CD4-positive, CD25-positive, alpha-beta regulatory T cell (primary cell): ENCODE measurements at places on chromosomes 5 and 9. TPM values are rescaled to one million over a fixed set of nuclear protein-coding genes. Genes with fewer than 3 reads are reported as not detected.

- no peak overlapping the region for H3K4me3 ChIP-seq
- no peak for DNase-seq
- H3K27me3 ChIP-seq: peaks cover 2% of the 10 kb centered on the region
- no peaks in the 10 kb centered on the region for H3K36me3 ChIP-seq
- no peaks in the 10 kb centered on the region for H3K4me1 ChIP-seq
These were observed 19.0 kb downstream of the DAB2IP start for GRCh38 chr9:121670431-121670830.

DNA sequence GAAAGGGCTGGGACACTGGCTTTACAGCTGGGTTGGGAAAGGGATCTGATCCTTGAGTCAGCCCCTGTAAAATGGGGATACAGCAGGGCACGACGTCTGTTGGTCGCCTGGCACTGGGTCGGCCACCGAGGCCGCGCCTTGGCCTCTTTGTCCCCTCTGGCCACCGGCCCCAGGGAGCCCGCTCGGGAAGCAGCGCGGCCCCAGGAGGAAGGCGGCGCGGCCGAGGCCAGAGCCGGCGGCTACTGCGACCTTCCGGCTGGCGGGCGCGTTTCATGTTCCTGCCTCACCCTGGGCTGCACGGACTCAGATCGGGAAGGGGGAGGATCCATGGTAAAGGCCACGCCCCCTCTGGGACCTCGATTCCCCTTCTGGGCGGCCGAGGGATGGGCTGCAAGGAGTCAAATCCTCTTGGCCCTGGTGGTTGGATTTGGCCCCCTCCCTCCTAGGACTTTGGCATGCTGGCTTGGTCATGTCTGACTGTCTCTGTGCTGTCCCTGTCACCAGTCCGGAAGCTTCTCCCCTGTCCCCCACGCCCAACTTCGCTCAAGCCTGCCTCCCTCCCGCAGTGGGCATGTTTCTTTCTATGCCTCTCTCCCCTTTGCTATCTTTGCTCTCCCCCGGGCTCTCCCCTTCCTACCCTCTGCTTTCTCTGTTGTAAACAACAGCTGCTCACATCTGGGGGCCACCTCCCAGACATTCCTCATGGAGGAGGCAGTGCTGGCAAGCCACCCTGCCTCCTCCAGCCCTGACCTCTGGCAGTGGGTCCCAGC is 25.8 kb downstream of the FPGS start:
- no peak overlapping the region for H3K4me3 ChIP-seq
- H3K36me3 ChIP-seq: no peaks in the 10 kb centered on the region
- no peak for DNase-seq
- no peak overlapping the region for H3K27ac ChIP-seq

DNA sequence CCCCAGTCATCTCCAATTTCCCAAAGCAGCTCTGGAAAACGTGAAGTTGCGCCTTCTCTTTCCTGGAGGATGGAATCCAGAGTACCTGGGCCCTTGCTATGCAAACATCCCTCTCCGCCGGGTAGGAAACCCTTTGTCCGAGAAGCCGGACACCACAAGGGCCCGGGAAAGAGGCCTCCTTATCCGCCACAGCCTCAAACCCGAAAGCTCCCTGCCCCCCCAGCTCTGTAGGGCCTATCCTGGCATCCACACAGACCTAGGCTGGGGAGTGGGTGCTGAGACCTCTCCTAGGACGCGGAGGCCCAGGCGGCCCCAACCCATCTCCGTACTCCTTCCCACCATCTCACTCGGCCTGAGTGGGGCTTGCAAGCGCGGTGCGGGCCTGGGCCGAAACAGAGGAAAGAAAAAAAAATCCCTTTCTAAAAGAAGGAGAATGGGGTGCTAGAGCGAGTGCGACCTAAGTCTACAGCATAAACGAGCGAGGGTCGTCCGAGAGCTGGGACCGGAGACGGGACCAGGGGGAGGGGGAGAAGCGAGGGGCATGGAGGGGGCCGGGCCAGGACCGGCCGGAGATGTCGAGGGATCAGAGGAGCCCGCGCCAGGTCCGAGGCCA is 624 bp downstream of the FBXW11 start:
- peaks cover 50% of the 10 kb centered on the region for H3K4me1 ChIP-seq
- H3K36me3 ChIP-seq: no peaks in the 10 kb centered on the region
- no peaks in the 10 kb centered on the region for H3K27me3 ChIP-seq
- DNase-seq: no peak
- H3K27ac ChIP-seq: peak overlapping the region; percentile 95

- no peak for DNase-seq
- H3K27me3 ChIP-seq: no peaks in the 10 kb centered on the region
- no peak overlapping the region for H3K4me3 ChIP-seq
- H3K4me1 ChIP-seq: no peaks in the 10 kb centered on the region
These were observed 317.0 kb downstream of the TMEM161B start for GRCh38 chr5:87951661-87952060.

- no peak for DNase-seq
- H3K27me3 ChIP-seq: no peaks in the 10 kb centered on the region
- H3K36me3 ChIP-seq: no peaks in the 10 kb centered on the region
- H3K4me3 ChIP-seq: no peak overlapping the region
- H3K4me1 ChIP-seq: no peaks in the 10 kb centered on the region
These were observed 115.1 kb downstream of the MAPKAP1 start for GRCh38 chr9:125591888-125592287.

GRCh38 chr9:132982458-132982857 is 4.0 kb downstream of the GFI1B start:
- H3K36me3 ChIP-seq: no peaks in the 10 kb centered on the region
- no peak overlapping the region for H3K27ac ChIP-seq
- DNase-seq: no peak
- peaks cover 31% of the 10 kb centered on the region for H3K27me3 ChIP-seq
- no peak overlapping the region for H3K4me3 ChIP-seq

DNA sequence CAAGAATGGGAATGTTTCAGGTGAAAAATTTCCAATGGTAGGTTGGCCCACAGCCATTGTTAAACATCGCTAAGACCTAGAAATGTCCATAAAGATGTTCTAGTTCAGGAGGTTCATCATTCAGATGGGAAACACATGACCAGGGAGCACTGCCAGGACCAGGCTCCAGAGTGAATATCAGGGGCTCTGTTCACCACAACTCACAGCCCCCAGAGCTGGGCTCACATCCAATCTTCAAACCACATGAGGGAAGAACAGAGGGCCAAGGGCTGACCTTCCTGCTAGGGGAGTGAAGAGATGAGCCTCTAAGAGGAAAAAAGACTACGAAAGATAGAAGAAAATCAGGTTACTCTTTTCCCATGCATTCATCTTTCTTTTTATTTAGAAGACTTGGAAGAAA is 205.8 kb downstream of the SEMA5A start:
- no peaks in the 10 kb centered on the region for H3K27me3 ChIP-seq
- no peak for DNase-seq
- H3K27ac ChIP-seq: no peak overlapping the region

GRCh38 chr5:170633235-170634081 is 129.6 kb downstream of the KCNIP1 start:
- H3K4me3 ChIP-seq: peak overlapping the region; percentile 7
- H3K27me3 ChIP-seq: no peaks in the 10 kb centered on the region
- H3K36me3 ChIP-seq: no peaks in the 10 kb centered on the region

GRCh38 chr5:112743631-112744030 is 5.9 kb downstream of the APC start:
- H3K4me3 ChIP-seq: no peak overlapping the region
- H3K27me3 ChIP-seq: no peaks in the 10 kb centered on the region
- no peak overlapping the region for H3K27ac ChIP-seq
- H3K4me1 ChIP-seq: no peaks in the 10 kb centered on the region

DNA sequence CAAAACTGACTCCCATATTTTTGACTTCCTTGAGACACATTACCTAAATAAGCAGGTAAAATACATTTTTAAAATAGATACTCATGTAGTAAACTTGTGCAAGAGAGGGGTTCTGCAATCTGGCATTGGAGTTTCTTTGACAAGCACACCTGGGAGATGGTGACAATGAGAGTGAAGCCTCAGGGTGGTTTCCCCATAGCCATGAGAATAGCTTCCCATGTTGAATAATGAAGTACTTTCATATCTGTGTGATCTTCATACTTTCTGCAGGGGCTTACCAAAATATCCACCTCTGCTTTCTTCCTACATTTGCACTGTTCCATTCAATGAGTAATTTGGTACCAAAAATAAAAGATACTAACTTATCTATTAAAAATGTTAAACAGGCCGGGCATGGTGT is 44.7 kb upstream of the VCAN start:
- H3K4me1 ChIP-seq: no peaks in the 10 kb centered on the region
- no peaks in the 10 kb centered on the region for H3K27me3 ChIP-seq
- no peak overlapping the region for H3K27ac ChIP-seq
- no peak for DNase-seq

DNA sequence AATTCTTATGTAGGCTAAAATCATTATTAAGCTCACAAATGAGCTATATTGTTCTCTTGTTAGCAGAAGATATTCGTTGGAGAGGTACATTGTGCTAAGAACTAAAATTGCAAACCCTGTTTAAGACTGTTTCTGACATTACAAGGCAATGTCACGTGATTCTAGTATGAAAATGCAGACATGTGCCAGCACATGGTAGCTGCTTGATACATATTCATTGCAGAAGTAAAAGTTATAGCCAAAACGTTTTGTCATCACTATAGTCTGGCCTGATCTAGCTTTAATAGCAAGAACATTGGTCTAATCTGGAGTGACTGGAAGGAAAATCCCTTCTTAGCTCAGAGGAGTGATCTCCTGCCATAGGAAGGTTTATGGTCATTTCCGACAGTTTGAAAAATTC is 144.7 kb downstream of the CFAP90 start:
- DNase-seq: no peak
- H3K27ac ChIP-seq: no peak overlapping the region
- H3K4me1 ChIP-seq: no peaks in the 10 kb centered on the region
- H3K36me3 ChIP-seq: no peaks in the 10 kb centered on the region

- no peaks in the 10 kb centered on the region for H3K27me3 ChIP-seq
- peak; percentile 50 for DNase-seq
- H3K4me1 ChIP-seq: peaks cover 19% of the 10 kb centered on the region
- peak overlapping the region; percentile 95 for H3K27ac ChIP-seq
These were observed 1.0 kb upstream of the GOLGA1 start for GRCh38 chr9:124941679-124942561.

DNA sequence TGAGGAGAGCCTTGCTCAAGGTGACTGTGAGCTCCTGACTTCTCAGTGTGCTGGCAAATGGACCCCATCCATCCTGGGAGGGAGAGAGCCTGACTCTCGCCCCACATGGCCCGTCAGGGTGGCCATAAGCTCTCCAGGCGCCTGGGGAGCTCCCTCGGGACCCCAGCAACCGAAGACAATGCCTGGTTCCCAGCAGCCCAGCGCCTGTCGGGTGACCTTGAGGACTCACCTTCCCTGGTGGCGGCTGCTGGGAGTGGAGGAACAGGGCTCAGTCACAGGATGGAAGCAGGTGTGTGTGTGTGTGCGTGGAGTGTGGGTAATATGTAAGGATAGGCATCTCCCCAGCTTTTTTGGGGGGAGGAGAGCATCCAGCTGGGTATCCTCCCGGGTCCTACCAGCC is 190.3 kb downstream of the MELK start:
- H3K4me3 ChIP-seq: no peak overlapping the region
- H3K27ac ChIP-seq: no peak overlapping the region
- H3K36me3 ChIP-seq: no peaks in the 10 kb centered on the region
- DNase-seq: no peak
- H3K27me3 ChIP-seq: no peaks in the 10 kb centered on the region

- H3K36me3 ChIP-seq: no peaks in the 10 kb centered on the region
- H3K27me3 ChIP-seq: no peaks in the 10 kb centered on the region
- no peak overlapping the region for H3K27ac ChIP-seq
- no peaks in the 10 kb centered on the region for H3K4me1 ChIP-seq
- no peak for DNase-seq
- H3K4me3 ChIP-seq: no peak overlapping the region
These were observed 383.6 kb upstream of the CDH6 start for GRCh38 chr5:30809933-30810332.

DNA sequence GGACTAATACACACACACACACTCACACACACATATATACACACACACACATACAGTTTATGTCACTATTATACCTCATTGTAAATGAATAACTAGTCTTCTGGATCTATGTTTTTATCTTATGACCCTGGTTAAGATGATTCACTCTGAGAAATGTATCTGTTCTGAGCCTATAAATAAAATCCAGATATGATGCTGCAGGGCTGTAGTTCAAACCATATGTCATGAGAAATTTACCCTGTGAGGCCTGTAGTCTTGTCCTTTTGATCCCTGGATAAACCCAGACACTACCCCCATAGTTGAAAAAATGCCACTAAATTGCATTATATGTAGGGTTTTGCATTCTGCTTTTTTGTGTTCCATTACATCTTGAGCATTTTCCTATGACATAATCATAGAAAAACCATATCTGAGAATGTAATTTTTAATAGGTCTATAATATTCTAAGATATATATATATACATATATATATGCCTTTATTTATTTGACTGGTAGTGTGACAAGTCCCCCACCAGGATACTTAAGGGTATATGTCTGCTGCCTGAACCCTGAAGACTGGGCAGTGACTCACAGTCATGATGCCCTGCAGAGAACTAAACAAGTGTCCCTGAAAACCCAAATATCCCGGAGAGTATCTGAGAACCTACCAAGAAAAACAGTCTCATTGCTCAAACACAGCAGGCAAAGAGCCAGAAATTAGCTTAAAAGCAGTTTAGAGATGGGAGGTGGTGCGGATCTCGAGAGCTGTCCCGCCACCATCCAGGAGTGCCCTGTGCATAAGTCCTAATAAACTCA is 18.4 kb upstream of the ALDOB start:
- peaks cover 11% of the 10 kb centered on the region for H3K27me3 ChIP-seq
- no peak overlapping the region for H3K4me3 ChIP-seq
- H3K27ac ChIP-seq: no peak overlapping the region
- H3K36me3 ChIP-seq: no peaks in the 10 kb centered on the region

DNA sequence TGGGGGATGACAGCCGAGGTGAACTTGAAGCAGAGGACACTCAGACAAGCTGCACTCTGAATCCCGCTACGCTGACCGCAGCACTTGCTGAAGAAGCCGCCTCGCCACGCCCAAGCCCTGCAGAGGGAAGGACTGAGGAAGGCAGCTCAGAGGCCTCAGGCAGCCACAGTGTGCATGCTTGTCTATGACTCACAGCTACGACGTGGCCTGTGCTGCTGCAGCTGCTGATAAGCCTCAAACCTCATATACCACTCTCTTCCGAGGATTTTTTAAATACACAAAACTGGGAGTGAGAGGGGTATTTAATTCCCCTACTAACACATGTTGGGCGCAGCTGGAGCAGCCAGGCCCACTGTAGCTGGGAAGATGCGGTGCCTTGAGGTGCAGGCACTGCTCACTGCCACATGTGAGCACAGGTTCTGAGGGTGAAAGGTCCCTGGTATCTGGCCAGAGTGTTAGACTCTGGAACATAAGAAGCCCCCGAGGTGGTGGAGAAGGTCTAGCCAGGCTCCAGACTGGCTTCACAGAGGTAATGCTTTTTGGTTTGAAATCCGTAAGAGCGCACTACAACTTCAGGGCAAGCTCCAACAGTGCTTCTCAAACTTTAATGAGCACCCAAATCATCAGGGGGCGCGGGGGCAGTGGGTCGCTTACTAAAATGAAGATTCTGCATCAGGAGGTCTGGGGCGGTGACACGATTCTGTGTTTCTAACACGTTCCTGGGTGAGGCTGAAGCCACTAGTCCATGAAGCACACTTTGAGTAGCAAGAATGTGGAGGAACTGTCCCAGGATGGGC is 196.8 kb downstream of the AUH start:
- peaks cover 3% of the 10 kb centered on the region for H3K27me3 ChIP-seq
- DNase-seq: peak; percentile 4
- no peaks in the 10 kb centered on the region for H3K36me3 ChIP-seq
- peaks cover 20% of the 10 kb centered on the region for H3K4me1 ChIP-seq

Gene CNTFR
- total RNA-seq: not detected

Gene ASS1
- not detected for total RNA-seq

Gene FAM78A
- 95.6 TPM for total RNA-seq

Gene GPSM1
- total RNA-seq: 12.3 TPM

Gene SLC4A9
- total RNA-seq: not detected

Gene AUH
- 15.8 TPM for total RNA-seq

Gene PCDHGB5
- total RNA-seq: not detected

Gene REEP2
- total RNA-seq: not detected
